ENCODE measurements at places on chromosomes 6 and 20.

- no peak for DNase-seq
Measured at GRCh38 chr6:148396411-148396810, 53.8 kb downstream of the SASH1 start.

- DNase-seq: no peak
Measured at GRCh38 chr6:115610696-115611095, 450.0 kb downstream of the FRK start.

GRCh38 chr6:3569816-3570215 lies 113.0 kb upstream of the SLC22A23 start:
- DNase-seq: no peak

GRCh38 chr20:10780901-10781300 lies 107.1 kb upstream of the JAG1 start:
- no peak for DNase-seq

DNA sequence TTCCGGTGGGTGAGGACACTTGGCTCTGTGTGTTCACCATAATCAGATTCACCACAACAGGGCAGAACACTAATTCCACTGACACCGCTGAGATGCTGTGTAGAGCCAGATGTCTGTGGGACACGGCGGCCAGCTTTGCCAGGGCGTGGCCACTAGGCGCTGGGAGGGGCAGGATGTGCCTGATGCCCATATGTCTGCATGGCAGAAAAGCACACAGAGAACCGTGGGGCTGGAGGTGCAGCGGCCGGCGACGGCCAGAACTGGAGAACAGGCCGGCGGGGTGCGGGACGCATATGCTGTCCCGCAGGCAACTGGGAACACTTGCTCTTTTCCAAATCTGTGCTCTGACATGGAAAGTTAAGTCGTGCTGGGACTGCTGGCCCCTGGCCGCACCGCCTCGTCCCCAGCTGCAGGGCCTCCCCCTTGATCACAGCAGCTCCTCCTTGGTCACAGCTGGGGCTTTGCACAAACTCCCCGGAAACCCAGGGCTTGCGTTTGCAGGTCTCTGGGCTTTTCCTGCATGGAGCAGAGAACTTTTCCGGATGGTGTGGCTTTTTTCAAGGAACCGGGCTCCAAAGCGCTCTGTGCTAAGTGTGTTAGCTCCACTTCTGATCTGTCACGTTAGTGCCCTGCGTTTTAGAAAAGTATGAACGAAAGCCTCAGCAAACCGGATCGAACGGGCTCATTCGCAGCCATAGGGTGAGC lies 31.1 kb downstream of the NTSR1 start:
- DNase-seq: peak; percentile 31

DNA sequence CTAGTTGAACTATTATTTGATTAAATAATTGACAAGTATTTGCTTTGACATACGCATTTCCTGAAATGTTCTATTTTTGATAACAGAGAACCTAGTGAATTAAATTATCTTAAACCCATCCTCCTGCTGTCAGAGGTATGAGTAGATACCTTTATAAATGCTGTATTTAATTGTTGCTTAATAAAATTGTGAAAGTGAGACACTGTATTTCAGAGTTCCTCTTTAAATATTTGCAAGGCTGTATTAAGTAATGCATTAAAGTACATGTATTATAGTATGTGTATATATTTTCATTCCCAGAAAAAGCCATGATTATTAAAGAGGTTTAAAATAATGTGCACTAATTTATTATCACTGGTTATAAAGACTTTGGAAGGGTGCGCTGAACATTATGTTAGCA lies 483.8 kb downstream of the TFAP2B start:
- no peak for DNase-seq

DNA sequence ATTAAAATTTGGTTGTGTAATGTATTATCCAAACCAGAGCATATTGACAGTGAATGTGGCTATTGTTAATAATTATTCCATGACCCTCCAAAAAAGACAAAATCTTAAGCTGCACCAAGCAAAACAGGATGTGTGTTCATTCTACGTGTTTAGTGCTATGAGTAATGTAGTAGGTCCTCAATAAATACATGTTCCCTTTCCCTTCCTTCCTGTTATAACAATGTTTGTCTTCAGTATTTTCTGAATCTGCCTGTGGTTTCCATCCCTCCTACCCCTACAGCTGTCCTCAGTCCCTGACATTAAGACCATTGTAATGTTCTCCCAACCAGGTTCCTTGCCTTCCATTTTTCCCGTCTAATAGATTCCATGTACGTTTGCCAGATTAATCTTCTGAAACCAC lies 163.8 kb downstream of the AIG1 start:
- no peak for DNase-seq
